ENCODE measurements at places on chromosomes 6 and 20.

DNA sequence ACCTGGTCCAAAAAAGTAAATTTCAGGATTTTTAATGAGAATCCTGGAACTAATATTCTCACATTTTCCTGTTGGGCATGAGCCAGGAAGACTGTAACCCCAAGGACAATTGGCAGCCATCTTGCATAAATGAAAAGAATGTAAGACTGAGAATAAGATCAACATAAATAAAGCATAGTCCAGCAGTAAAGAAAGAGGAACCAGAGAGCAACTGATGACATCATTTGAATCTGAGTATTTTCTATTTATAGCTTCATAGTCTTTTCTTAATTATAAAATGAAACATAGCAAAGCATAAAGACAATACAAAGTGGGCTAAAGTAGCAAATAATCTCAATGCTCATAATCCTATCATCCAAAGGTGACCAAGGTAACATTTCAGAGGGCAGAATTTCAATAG, 26.6 kb upstream of the FBXL4 start:
- DNase-seq: no peak

- no peak for DNase-seq
Observed at GRCh38 chr6:25130518-25130917, 148.7 kb upstream of the CARMIL1 start.

DNA sequence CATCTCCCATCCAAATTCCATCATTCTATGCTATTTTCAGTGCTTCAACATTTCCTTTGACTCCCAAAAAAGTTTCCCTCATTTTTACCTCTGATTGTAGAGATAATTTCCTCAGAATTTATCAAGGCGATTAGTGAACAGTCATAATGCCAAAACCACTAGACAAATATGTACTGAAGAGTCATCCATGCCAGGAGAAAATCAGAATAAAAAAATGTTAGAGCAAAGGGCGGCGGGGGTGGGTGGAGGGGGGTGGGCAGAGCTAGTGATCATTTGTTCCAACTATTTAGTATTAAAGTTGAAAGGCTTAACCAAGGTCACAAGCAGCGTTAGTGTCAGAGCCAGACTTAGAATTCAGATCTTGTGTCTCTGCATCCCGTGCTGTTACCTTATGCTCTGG, 5.3 kb upstream of the ADGRF5 start:
- no peak for DNase-seq

DNA sequence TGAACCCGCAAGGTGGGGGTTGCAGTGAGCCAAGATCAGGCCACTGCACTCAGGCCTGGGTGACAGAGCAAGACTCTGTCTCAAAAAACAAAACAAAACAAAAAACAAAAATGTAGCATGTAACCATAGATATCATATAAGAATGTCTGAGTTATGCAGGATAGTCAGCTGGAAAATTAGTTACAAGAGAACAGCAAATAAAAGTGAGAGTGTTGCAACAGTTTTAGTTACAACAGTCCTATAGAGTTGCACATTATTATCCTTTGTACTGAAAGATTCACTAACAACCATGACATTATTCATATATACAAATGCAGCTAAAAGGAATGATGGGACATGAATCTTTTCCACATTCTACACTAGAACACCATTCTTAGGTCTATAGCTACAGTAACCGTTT, 16.4 kb downstream of the RNF24 start:
- DNase-seq: no peak

DNA sequence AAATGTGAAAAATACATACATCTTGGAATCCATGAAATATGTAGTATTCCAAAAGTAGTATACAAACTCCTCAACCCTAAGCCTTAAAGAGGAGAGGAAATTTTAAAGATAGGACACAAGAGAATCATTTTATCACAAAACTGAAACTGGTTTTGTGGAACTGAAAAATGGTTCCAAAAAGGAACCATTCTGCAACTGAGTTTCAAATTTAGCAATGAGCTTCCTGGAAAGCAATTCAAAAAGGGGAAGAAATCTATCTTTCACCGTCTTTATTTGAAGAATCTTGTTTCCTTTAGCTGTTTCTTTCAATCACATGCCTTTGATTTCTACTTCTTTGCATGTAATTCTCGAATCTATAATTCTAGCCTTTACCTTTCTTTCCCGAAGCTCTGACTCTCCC, 32.2 kb upstream of the LAMP5 start:
- no peak for DNase-seq

DNA sequence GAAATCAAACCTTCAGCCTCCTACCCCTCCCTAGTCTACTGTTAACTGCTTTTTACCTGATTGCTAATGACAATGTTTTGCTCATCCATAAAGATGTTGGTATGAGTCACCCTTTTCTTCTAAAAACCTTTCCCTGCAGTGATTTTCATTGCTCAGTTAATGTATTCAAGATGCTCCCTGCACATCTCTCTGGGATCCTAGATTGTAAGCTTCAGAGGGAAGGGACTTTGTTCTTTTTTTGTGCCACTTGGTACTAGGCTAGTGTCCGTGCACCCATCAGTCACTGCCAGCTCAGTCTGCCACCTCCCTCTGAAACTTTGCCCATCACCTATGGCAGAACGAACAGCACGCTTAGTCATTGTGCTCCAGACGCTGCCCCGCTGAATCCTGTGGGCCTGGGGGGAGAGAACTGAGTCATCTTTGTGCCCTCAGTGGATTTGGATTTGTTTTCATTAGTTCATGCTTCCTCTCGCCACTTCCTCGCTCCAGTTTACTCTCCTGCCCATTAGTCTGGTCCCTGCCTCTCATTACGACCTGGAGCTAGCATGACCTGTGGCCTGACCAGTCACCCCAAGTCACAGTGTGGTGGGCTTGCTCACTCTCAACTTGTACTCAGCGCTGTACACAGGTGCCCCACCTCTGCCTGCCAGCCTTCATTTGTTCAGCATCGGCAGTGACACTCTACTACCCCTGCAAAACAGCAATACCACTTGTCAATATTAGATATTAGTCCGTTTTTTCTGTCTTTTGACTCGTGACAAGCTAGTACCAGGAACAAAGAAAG, 78.0 kb upstream of the TMEM181 start:
- no peak for DNase-seq

GRCh38 chr6:149409617-149410016, 9.6 kb downstream of the SUMO4 start:
- DNase-seq: no peak

DNA sequence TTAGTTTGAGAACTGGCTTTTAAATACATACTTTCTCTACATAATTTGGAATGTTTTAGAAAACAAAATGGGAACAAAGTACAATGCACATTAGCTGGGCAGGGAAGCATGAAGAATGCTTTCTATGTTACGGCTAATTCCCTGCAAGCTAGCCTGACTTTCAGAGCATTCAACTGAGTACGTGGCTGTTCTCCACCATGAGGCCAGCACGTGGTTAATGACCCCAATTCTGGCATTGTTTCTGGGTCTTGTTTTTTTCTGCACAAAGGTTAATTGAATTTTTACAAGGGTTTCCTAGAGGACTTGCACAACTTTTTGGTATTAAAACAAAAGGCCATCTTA, 208.6 kb upstream of the AGPAT4 start:
- DNase-seq: no peak

DNA sequence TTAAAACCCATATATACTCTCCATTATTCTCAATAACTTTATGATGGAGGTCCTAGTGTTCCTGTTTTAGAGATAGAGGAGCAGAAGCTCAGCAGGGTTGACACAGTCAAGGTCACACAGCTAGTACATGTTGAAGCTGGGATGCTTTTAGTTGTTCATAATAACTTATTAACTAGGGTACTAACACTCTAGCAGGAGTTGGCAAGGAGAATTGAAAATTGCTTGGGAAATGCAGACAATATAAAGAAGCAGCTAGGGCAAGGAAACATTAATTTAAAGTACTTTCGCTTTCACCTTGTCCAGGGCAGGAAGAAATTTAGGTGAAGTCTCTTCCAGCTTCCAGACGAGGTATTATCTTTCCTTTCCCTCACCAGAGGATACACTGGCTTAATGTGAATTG, 133.7 kb downstream of the RCAN2 start:
- DNase-seq: no peak

DNA sequence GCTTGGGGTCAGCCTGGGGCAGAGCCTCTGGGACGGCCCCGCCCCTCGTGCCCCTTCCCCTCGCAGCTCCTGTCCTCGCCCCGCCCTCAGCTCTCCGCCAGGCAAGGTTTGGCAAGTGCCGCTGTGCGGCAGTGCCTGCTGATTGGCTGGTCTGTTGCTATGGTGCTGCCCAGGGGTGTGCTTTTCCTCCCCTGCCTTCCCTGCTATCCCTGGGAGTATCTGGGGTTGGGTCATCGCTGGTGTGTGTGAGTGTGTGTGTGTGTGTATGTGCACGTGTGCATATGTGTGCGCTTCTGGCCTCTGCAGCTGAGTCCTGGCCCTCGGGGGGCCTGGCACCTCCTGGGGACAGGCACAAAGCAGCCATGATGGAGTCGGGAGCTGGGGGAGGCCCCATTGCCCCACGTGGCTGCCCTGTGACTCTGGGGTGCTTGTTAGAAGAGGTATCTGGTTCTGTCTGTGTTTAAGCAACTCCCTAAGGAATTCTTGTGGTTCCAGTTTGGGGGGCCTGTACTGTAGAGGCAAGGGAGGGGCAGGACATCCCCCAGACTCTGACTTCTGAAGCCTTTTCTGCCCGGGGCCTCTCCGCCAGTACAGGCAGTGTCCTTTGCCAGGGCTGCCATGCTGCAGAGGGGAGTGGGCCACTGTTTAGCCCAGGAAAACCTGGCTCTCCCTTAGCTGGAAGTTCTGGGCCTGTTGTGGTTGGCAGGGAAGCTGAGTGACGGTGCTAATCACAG, 6.9 kb downstream of the RTEL1 start:
- no peak for DNase-seq

GRCh38 chr6:56324396-56324795, 77.0 kb upstream of the COL21A1 start:
- no peak for DNase-seq

- no peak for DNase-seq
Observed at GRCh38 chr6:136035378-136036070, 184.0 kb downstream of the PDE7B start.

DNA sequence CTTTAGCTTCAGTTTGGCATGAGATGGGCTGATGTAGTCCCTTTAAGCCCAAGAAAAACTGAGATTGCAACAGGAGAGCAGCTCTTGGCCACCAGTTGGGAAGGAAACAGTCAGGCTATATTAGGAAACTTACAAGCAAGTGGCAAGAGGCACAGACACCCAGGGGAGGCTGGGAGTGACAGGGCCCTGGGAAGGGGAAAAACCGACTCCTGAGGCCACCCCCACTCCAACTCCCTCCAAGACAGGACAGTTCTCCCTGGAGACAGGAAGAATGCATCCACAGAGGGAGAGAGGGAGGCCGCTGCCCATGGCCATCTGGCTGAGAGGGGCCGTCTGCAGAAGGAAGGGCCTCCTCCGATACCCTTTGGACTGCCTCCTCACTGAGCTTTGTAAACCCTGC, 20.5 kb downstream of the JPH2 start:
- no peak for DNase-seq

- no peak for DNase-seq
Observed at GRCh38 chr6:3343089-3343883, 84.5 kb downstream of the PSMG4 start.

DNA sequence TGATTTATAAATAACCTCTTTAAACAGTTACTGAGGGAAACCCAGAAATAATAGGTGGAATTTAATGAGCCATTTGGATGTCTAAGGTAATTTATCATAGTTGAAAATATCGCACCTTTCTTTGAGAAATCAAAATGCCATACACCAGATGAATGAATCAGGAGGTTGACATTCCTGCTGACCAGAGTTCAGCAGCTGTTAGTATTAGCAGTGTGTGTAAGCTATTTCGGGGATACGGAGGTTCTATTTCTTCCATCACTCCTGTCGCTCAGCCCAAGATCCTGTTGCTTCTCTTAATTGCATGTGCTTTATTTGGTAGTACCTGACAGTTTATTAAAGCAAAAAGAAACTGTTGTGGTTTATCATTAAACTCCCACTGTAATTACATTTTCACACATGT, 67.1 kb downstream of the HDGFL1 start:
- DNase-seq: no peak

- no peak for DNase-seq
Observed at GRCh38 chr6:73515204-73515655, 5.6 kb downstream of the EEF1A1 start.

GRCh38 chr6:150557043-150557599, 42.6 kb upstream of the PLEKHG1 start:
- no peak for DNase-seq
